ENCODE measurements at places on chromosomes 2 and 18. TPM values are rescaled to one million over a fixed set of nuclear protein-coding genes. Genes with fewer than 3 reads are reported as not detected.

Gene RBKS
- 7.7 TPM for total RNA-seq

Gene NT5DC4
- 2.4 TPM for total RNA-seq

Gene FAM228A
- not detected for total RNA-seq

Gene CAD
- 21.5 TPM for total RNA-seq

Gene ADD2
- 0.13 TPM for total RNA-seq

Gene CXCR1
- total RNA-seq, result not detected

Gene CCBE1
- not detected for total RNA-seq

Gene COLEC11
- total RNA-seq, result 2.5 TPM

Gene DUSP19
- total RNA-seq, result 1.9 TPM

Gene LOXHD1
- total RNA-seq, result not detected

Gene SYT4
- not detected for total RNA-seq

Gene RAMP1
- total RNA-seq, result not detected

Gene CNTNAP5
- not detected for total RNA-seq

Gene MYOM1
- total RNA-seq, result 1.0 TPM

DNA sequence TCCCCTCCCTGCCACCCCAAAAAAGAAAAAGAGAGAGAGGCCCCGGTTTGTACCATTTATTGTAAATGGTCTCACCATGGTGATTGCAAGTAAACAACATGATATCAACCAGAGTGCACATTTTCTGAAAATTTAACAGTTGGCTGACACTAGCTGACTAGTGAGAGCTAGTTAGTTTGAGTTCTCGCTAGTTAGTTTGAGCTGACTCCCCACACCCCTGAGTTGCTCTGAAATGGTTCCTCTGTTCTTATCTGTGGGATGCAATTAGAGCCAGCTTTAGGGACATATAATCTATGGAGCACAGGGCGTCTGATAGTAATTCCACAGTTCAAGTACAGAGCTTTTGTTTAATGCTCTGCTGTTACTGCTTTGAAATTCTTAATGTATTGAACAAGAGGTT lies 13.1 kb downstream of the CASP10 start:
- peaks cover 38% of the 10 kb centered on the region for H3K4me1 ChIP-seq
- DNase-seq, result no peak
- no peaks in the 10 kb centered on the region for H3K27me3 ChIP-seq
- H3K27ac ChIP-seq, result peak overlapping the region; percentile 60
- no peak overlapping the region for H3K4me3 ChIP-seq

- H3K27me3 ChIP-seq, result 0 out of 3 replicates have a peak, but pooled peaks cover 3% of the 10 kb centered on the region
- no peak for DNase-seq
- peaks cover 5% of the 10 kb centered on the region for H3K4me1 ChIP-seq
- no peak overlapping the region for H3K4me3 ChIP-seq
- no peaks in the 10 kb centered on the region for H3K36me3 ChIP-seq
Measured at GRCh38 chr2:9735335-9735734, 104.5 kb upstream of the YWHAQ start.

- H3K27ac ChIP-seq, result no peak overlapping the region
- no peak for DNase-seq
- peaks cover 12% of the 10 kb centered on the region for H3K27me3 ChIP-seq
- no peak overlapping the region for H3K4me3 ChIP-seq
- no peaks in the 10 kb centered on the region for H3K36me3 ChIP-seq
Measured at GRCh38 chr2:126787289-126787688, 111.4 kb upstream of the TEX51 start.

GRCh38 chr2:217040099-217040498 lies 180.2 kb upstream of the TNP1 start:
- H3K27me3 ChIP-seq, result peaks cover 3% of the 10 kb centered on the region
- no peak overlapping the region for H3K27ac ChIP-seq
- no peaks in the 10 kb centered on the region for H3K4me1 ChIP-seq
- no peaks in the 10 kb centered on the region for H3K36me3 ChIP-seq

DNA sequence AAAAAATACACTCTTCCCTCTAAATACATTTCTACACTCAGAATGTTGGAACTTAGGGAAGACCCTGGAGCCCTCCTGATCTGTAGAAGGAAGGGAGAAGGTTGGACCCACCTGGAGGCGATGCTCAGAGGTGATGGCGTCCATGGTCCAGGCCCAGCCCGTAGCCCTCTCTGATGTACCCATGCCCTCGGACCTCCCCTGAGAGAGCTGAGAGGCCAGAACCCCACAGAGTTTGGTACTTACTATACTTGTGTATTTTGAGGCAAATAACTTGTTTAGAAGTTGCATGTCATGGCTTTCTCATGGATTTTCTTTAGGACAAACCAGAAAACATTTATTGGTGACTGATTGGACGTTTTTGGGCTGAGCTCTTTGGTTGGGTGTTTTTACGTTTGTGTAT lies 10.5 kb downstream of the CTDP1 start:
- H3K4me3 ChIP-seq, result no peak overlapping the region
- no peaks in the 10 kb centered on the region for H3K27me3 ChIP-seq
- no peaks in the 10 kb centered on the region for H3K4me1 ChIP-seq
- no peak overlapping the region for H3K27ac ChIP-seq

GRCh38 chr2:157672129-157672528 lies 43.5 kb upstream of the ACVR1C start:
- H3K4me3 ChIP-seq, result no peak overlapping the region
- no peaks in the 10 kb centered on the region for H3K36me3 ChIP-seq
- H3K27ac ChIP-seq, result no peak overlapping the region

DNA sequence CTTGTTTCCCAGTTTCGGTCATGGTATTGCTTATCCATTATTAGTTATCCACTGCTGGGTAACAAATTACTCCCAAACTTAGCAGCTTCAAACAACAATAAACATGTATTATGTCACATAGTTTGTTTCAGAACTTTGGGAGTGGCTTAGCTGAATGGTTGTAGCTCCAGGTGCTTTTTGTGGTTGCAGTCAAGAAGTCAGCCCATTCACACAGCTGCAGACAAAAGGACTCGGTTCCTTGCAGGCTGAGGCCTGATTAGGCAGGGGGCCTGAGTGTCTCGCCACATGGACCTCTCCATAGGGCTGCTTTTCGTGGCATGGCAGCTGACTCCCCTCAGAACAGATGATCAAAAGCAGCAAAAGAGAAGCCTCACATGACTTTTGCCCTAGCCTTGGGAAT lies 58.2 kb upstream of the ITGA4 start:
- H3K27me3 ChIP-seq, result no peaks in the 10 kb centered on the region
- no peaks in the 10 kb centered on the region for H3K36me3 ChIP-seq
- H3K4me3 ChIP-seq, result no peak overlapping the region
- H3K4me1 ChIP-seq, result no peaks in the 10 kb centered on the region
- no peak for DNase-seq
- H3K27ac ChIP-seq, result no peak overlapping the region

- H3K27ac ChIP-seq, result no peak overlapping the region
- H3K36me3 ChIP-seq, result no peaks in the 10 kb centered on the region
- no peaks in the 10 kb centered on the region for H3K4me1 ChIP-seq
- no peak overlapping the region for H3K4me3 ChIP-seq
Measured at GRCh38 chr2:147398996-147399395, 445.8 kb upstream of the ACVR2A start.

- H3K4me3 ChIP-seq, result no peak overlapping the region
- peak; percentile 16 for DNase-seq
- H3K27me3 ChIP-seq, result no peaks in the 10 kb centered on the region
- H3K27ac ChIP-seq, result no peak overlapping the region
Measured at GRCh38 chr2:65710779-65711295, 278.4 kb upstream of the SPRED2 start.

DNA sequence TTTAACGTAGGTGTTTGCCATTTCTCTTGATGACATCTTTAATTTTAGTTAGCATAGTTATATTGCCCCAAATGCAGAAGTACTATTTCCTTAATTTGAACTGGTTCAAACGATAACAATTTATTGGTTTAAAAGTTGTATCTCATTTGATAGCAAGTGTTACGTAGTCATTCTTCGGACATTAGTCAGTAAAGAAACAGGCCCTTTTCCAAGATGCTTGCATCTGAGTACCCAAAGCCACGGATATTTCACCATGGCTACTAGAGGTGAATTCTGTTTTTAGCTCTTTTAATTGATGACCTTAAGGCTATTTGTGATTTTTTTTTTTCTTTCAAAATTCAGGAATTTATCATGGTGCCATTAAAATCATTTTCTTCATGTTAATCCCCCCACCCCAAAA lies 32.1 kb downstream of the GLS start:
- H3K36me3 ChIP-seq, result peaks cover 12% of the 10 kb centered on the region
- H3K27me3 ChIP-seq, result no peaks in the 10 kb centered on the region
- no peaks in the 10 kb centered on the region for H3K4me1 ChIP-seq
- H3K27ac ChIP-seq, result no peak overlapping the region
- H3K4me3 ChIP-seq, result no peak overlapping the region
- DNase-seq, result no peak

GRCh38 chr2:151326554-151326953 lies 30.8 kb upstream of the TNFAIP6 start:
- H3K4me1 ChIP-seq, result no peaks in the 10 kb centered on the region
- no peak overlapping the region for H3K27ac ChIP-seq
- H3K4me3 ChIP-seq, result no peak overlapping the region
- H3K27me3 ChIP-seq, result peaks cover 6% of the 10 kb centered on the region
- DNase-seq, result no peak
- no peaks in the 10 kb centered on the region for H3K36me3 ChIP-seq

DNA sequence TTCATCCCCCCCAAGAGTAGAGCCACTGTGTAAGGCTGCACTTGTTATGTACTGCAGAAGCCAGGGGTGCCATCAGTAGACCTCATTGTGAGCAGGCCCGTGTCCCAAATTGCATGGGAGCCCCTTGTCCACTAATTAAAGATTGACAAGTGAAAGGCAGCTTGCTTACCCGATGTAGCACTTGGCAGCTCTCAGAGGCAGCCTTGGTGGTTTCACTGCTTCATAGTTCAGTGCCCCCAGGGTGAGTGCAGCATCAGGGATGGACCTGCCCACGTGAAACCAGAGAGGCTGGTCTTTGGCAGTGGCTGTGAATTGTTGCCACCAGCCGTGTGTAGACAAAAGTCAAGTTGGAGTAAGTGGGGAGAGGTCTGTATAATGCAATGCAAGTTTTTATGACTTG lies 13.3 kb downstream of the TUBB6 start:
- no peak for DNase-seq
- no peaks in the 10 kb centered on the region for H3K27me3 ChIP-seq
- H3K4me1 ChIP-seq, result no peaks in the 10 kb centered on the region
- H3K4me3 ChIP-seq, result no peak overlapping the region

GRCh38 chr2:230413479-230413878 lies 2.5 kb upstream of the SP100 start:
- H3K4me3 ChIP-seq, result no peak overlapping the region
- H3K27me3 ChIP-seq, result no peaks in the 10 kb centered on the region
- no peaks in the 10 kb centered on the region for H3K36me3 ChIP-seq
- H3K27ac ChIP-seq, result no peak overlapping the region
- peaks cover 58% of the 10 kb centered on the region for H3K4me1 ChIP-seq

GRCh38 chr18:76493213-76494161 lies 1.6 kb downstream of the ZNF516 start:
- peaks cover 28% of the 10 kb centered on the region for H3K4me1 ChIP-seq
- DNase-seq, result peak; percentile 82
- H3K36me3 ChIP-seq, result no peaks in the 10 kb centered on the region
- peak overlapping the region; percentile 84 for H3K4me3 ChIP-seq

DNA sequence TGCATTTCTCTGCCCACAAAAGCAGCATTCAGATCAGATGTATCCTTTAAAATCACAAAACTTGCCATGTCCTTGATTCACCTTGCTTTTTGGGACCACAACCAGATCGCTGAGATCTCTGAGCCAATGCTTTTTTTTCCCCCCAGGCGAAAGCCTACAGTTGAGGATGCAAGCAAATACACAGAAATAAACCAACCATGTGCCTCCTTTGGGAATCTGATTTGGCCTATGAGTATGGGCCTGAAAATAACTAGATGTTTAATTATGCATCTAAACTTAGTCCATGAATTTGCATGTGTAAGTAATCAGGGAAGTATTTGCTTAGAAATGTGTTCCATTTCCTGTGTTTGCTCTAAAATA lies 49.7 kb upstream of the CDC42EP3 start:
- no peak overlapping the region for H3K4me3 ChIP-seq
- no peaks in the 10 kb centered on the region for H3K4me1 ChIP-seq
- H3K27me3 ChIP-seq, result no peaks in the 10 kb centered on the region
- no peak overlapping the region for H3K27ac ChIP-seq
- no peaks in the 10 kb centered on the region for H3K36me3 ChIP-seq

DNA sequence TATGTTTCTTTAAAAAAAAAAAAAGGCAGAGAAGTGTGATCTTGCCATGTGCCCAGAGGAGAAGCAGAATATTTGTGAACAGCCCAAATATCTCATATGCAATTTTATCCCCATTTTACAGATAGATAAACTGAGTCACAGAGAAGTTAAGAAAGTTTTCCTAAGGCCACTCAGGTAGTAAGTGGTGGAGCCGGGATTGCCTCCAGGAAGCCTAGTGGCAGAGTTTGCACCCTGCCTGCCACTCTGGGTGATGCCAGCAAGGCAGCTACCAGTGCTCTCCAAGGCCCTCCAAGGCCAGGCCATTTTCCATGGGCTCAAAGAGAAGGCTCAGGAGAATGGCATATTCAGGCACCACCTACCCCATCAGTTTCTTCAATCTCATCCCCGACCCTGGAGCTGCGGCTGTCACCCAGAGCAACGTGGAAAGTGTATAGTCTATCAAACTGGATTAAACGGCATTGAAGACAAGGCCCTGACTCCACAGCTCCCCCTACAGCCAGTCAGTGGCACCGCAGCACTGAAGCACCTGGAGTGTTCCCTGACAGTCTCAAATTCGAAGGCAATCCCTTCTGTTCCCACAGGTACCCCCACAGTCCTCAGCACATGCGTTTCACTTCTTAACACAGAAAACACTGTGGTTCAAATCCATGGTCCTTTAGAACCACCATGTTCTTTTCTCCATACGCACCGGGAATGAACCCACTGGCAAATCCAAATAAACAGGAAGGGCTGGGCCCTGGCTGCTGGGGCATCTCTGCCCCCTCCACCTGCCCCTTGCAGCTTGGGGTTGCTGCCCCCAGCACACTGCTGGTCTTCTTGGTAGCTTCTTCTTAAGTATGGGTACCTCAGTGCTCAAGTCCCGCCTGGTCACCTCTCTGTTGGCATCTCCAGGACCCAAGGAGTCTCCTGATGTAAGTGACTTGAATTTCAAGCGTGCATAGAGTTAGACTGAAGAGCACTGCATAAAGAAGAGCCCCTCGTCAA lies 175.3 kb downstream of the INHBB start:
- H3K36me3 ChIP-seq, result no peaks in the 10 kb centered on the region
- peak; percentile 60 for DNase-seq
- H3K27ac ChIP-seq, result no peak overlapping the region
- H3K27me3 ChIP-seq, result peaks cover 5% of the 10 kb centered on the region
- H3K4me3 ChIP-seq, result no peak overlapping the region

- no peaks in the 10 kb centered on the region for H3K27me3 ChIP-seq
- no peak for DNase-seq
- no peaks in the 10 kb centered on the region for H3K4me1 ChIP-seq
- H3K4me3 ChIP-seq, result no peak overlapping the region
- H3K36me3 ChIP-seq, result no peaks in the 10 kb centered on the region
- no peak overlapping the region for H3K27ac ChIP-seq
Measured at GRCh38 chr2:146954544-146954943, 890.3 kb upstream of the ACVR2A start.

DNA sequence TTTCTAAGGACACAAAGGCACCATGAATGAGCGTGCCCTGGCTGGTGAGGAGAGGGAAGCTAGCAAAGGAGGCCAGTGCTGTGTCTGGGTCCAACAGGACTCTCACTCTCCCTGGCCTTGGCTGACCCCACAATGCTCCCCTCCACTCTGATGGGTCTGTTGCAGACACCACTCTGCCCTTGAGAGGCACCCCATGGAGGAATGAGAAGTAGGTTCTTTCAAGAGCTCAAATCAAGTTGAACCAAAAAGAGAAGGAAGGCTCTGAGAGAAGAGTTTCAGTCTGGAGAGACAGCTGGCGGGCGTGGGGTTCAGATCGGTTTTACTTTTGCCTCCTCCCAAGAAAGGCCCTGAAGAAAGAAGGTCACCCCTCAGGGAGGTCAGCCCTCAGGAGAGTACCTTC lies 18.4 kb downstream of the TMEM247 start:
- DNase-seq, result no peak
- no peak overlapping the region for H3K27ac ChIP-seq

Measured in HepG2 (cell line).